ENCODE measurements at places on chromosomes 7 and 10. TPM values are rescaled to one million over a fixed set of nuclear protein-coding genes. Genes with fewer than 3 reads are reported as not detected.

MCM10 gene
- total RNA-seq: 30.7 TPM

INSYN2A gene
- 0.28 TPM for total RNA-seq

GRCh38 chr7:15099074-15099473 lies 196.5 kb upstream of the DGKB start:
- no peak for DNase-seq

- no peak for DNase-seq
Measured at GRCh38 chr7:157678501-157678900, 341.7 kb downstream of the DNAJB6 start.

GRCh38 chr10:11322698-11323097 lies 288.8 kb downstream of the USP6NL start:
- DNase-seq: no peak

GRCh38 chr7:28140979-28141378 lies 39.6 kb downstream of the JAZF1 start:
- DNase-seq: no peak

- DNase-seq: peak; percentile 11
Measured at GRCh38 chr10:47268696-47269095, 31.3 kb upstream of the GDF10 start.

DNA sequence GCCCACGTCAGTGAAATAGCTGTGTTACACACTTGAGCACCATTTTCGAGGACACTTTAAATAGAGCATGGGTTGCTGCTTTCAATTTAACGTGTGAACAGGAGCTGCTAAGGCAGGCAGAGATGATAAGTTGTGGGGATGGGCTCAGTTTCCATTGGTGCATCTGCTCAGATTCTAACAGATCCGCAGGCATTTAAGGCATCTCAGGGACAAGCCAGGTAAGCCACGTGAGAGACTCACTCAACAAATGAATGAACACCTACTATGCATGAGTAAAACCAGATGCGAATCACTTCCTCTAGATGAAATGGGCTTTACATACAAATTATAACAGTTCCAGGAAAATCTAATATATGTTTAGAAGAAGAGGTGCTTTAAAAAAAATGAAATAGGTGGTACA lies 34.6 kb downstream of the PLXNA4 start:
- DNase-seq: peak; percentile 68

DNA sequence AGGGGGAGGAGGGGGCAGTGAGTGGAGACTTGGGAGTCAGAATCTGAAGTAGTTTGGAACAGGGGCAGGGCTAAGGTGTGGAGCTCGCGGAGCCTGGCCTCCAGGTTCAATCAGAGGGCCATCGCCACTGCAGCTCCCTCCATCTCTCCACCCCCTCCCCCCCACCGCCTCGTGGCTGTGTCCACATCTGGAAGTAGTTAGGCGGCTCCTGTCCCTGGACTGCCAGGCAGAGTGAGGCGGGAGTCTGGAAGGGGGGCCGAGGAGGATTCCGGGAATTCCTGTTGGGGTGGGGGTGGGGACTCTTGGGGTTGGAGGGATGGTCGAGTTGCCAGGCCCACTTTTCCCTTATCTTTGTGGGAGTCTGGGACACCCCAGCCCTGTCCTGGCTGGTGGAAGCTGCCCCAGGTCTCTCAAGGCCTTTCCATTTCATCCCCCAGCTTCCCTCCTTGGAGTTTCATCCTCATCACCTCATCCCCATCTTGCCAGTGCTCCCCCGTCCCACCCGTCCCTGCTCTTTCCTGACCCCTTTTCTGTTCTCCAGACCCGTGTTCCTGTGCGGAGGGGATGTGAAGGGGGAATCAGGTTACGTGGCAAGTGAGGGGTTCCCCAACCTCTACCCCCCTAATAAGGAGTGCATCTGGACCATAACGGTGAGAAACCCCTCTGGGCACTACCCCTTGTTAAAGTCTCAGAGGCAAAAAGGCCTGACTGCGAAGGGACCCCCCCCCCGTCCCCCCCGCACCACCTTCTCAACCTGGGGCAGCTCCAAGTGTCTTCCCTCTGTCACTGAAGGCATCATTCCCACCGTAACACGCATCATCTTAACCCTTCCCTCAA lies 944 bp downstream of the PCOLCE start:
- DNase-seq: peak; percentile 94

GRCh38 chr10:78626471-78626870 lies 442.3 kb upstream of the ZMIZ1 start:
- DNase-seq: peak; percentile 11

DNA sequence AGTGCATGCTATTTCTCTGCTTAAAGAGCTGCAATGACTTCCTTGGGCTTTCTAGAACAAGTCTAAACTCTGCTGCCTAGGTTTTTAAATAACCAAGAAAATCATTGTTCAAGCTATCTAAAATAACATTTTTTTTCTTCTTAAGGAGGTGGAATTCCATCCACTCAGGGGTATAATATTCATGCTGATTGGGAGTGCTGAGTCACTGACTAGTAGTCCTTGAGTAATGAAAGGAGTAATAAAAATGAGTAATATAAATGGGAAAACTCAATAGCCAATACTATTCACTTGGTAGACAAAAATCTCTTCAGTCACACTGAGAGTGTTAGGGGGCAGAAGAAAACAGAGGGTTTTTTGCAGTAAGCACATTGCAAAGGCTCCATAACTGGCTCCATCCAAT lies 72.0 kb downstream of the GFRA1 start:
- DNase-seq: no peak

- no peak for DNase-seq
Measured at GRCh38 chr10:33229252-33229948, 105.1 kb downstream of the NRP1 start.

DNA sequence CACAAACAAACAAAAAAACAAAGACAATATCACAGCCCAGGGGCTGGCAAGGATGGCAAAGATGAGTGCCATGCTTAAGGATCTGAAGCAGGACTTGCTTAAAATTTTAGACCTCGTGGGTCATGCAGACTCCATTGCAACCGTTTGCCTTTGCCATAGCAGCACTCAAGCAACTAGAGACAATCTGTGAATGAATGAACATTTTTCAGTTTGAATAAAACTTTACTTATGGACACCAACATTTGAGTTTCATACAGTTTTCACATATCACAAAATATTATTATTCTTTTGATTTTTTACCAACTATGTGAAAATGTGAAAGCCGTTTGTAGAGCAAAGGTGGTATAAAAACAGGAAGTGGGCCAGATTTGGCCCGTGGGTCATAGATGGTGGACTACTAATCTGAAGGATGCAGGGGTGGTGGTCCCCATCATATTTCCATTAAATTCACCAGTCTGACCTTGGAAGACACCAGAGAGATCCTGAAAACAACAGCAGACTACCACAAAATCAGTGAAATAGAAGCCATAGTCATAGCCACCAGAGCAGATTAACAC lies 8.3 kb upstream of the RBM17 start:
- DNase-seq: no peak

DNA sequence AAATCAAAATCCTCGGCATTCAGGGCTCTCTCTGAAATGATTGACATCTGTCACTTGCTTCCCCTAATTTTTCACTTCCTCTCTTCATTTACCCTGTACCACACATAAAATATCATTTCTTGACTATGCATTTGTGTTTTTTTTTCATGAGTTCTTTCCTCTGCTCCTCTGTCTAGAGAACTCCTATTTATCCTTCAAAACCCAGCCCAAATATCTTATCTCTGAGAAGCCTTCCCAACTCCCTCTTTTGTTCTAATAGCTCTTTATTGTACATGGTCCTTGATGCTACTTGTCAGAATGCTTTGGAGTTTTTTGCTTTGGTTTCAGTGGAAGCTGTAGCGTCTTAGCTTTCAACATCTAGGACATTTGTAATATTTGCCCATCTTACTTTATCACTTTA lies 190.2 kb upstream of the CTBP2 start:
- DNase-seq: no peak

Measured in GM23338 (cell line).